ENCODE measurements at places on chromosomes 16 and 17. TPM values are rescaled to one million over a fixed set of nuclear protein-coding genes. Genes with fewer than 3 reads are reported as not detected.

The TAC4 gene
- not detected for total RNA-seq

The MPP3 gene
- 0.21 TPM for total RNA-seq

The ARHGAP23 gene
- total RNA-seq: 1.2 TPM

The CCL1 gene
- total RNA-seq: 98.4 TPM

The ANKFN1 gene
- not detected for total RNA-seq

The CALCOCO2 gene
- total RNA-seq: 53.7 TPM

The OMG gene
- total RNA-seq: 0.11 TPM

The TOX3 gene
- total RNA-seq: not detected

The PPP1R1B gene
- total RNA-seq: not detected

The PPP1R27 gene
- total RNA-seq: not detected

The NOXO1 gene
- total RNA-seq: 0.21 TPM

The TEKT1 gene
- not detected for total RNA-seq

The HYDIN gene
- not detected for total RNA-seq

The NLRP1 gene
- total RNA-seq: 26.3 TPM

The TNFAIP1 gene
- total RNA-seq: 32.3 TPM

The SLFN12L gene
- 41.9 TPM for total RNA-seq

The PDIA2 gene
- total RNA-seq: not detected

The OR4D1 gene
- total RNA-seq: 0.09 TPM

The TBC1D3L gene
- 22.5 TPM for total RNA-seq

The TMEM88 gene
- total RNA-seq: 4.1 TPM

The GUCY2D gene
- not detected for total RNA-seq

The CIBAR2 gene
- not detected for total RNA-seq

The GCGR gene
- not detected for total RNA-seq

The CDC42EP4 gene
- 1.6 TPM for total RNA-seq

The AATK gene
- total RNA-seq: 0.48 TPM

The TPPP3 gene
- not detected for total RNA-seq

The CRHR1 gene
- not detected for total RNA-seq

The LMF1 gene
- total RNA-seq: 14.3 TPM

The HOXB5 gene
- total RNA-seq: not detected

The CLEC3A gene
- not detected for total RNA-seq

The TBC1D3B gene
- total RNA-seq: 10.0 TPM

The KRTAP4-4 gene
- total RNA-seq: not detected

The NT5M gene
- total RNA-seq: 8.1 TPM

The ITGB3 gene
- not detected for total RNA-seq

The CSF3 gene
- not detected for total RNA-seq

The SOST gene
- not detected for total RNA-seq

The C17orf67 gene
- 3.7 TPM for total RNA-seq

The ACADVL gene
- 492 TPM for total RNA-seq

The RANBP10 gene
- total RNA-seq: 17.3 TPM

The PLK1 gene
- total RNA-seq: 75.3 TPM

The NUDT7 gene
- total RNA-seq: 8.1 TPM

The MMP28 gene
- total RNA-seq: not detected

The MYH13 gene
- total RNA-seq: not detected

Data from activated T-helper 2 cell treated with anti-CD3 and anti-CD28 coated beads, Interferon-gamma antibody, Interleukin-2, Interleukin-4, amounts not matched to agents 10 μg/mL and 5 μg/mL and 100 μg/mL, durations not matched to agents 14 hours and 24 hours and 36 hours (primary cell).